Activated CD4-positive, alpha-beta T cell treated with anti-CD3 and anti-CD28 coated beads for 36 hours (primary cell): ENCODE measurements at places on chromosomes 12 and 14. TPM values are rescaled to one million over a fixed set of nuclear protein-coding genes. Genes with fewer than 3 reads are reported as not detected.
A peak's percentile ranks its signal among the peaks of the same experiment; 100 is the strongest.

The RPS6KL1 gene
- 5.6 TPM for total RNA-seq

DNA sequence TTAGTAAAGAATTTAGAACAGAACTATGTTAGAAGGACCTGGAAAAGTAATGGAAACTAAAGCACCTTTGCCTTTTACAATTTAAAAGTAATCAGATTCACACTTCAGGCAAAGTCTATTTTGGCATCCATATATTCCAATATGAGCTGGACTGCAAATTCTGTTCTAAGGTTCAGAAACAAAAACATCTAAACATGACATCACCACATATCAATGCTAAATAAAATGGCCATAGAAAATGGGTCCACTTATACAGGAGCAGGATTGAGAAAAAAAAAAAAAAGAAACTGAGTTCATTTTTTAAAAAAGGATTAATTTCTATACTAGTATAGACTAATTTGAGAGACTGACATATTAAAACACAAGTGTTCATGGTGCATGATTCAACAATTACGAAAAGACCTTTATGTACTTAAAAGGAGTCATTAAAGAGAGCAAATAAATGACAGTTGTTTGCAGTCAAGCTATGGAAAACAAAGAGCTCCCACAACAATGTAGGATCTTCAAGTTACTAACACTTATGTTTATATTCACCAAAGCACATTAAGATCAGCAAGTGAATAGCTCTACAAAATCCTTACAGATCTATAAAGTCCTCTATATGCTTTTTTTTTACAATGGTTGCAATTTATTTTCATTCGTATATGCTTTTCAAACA lies 45.7 kb downstream of the DICER1 start:
- no peak for DNase-seq

GRCh38 chr12:89709995-89710872 lies 1.6 kb upstream of the ATP2B1 start:
- peak; percentile 55 for DNase-seq

The MGP gene
- total RNA-seq, result not detected

GRCh38 chr14:23631702-23632460 lies 4.3 kb upstream of the DHRS2 start:
- peak; percentile 86 for DNase-seq

DNA sequence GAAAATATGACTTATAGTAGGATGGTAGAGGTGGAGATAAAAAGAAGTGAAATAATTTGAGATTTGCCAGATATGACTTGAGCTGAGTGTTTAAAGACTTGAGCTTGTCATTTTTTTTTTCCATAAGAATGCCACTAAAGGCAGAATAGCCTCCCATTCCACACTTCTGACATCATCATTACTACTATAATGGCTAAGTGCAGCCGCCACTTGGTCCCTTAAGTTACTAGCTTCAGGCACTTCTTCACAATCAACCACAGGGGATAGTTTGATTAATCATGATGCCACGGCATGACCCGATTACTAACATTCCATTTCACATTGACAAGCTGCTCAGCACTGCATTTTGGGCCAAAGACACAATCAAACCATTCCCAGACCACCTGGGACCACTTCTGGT lies 127.9 kb downstream of the EFCAB11 start:
- DNase-seq, result no peak

- no peak for DNase-seq
Observed at GRCh38 chr12:1839956-1840951, 19.9 kb downstream of the LRTM2 start.

DNA sequence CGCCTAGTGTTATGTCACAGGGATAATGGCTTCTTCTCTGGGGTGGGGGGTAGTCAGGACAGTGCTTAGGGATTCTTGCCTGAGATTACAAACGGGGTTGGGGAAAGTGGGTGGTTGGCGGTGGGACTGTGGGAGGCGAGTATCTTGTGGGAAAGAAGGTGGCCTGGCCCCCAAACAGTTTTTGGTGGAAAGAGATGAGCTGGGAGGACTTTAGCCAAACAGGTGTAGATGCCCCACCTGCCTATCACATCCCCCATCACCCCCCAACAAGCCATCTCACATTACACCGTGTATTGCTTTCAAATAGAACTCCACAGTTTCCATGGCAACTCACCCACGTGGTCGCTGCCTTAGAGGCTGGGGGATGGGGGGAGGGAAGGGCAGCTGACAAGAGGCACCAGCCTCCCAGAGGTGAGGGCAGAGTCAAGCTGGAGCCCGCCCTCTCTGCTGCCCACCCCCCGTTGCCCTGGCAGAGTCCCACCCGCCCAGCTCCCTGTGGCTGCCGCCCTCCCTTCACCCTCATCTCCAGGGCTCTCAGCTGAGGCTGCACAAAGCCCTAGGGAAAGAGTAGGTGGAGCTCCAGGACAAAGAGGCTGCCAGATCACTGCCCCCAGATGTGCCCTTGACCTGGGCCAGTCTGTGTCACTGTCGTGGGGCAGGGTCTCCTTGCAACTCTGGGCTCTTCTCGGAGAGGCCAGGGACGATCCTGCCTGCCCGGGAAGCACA lies 98.3 kb downstream of the LRRC74A start:
- DNase-seq, result peak; percentile 67

DNA sequence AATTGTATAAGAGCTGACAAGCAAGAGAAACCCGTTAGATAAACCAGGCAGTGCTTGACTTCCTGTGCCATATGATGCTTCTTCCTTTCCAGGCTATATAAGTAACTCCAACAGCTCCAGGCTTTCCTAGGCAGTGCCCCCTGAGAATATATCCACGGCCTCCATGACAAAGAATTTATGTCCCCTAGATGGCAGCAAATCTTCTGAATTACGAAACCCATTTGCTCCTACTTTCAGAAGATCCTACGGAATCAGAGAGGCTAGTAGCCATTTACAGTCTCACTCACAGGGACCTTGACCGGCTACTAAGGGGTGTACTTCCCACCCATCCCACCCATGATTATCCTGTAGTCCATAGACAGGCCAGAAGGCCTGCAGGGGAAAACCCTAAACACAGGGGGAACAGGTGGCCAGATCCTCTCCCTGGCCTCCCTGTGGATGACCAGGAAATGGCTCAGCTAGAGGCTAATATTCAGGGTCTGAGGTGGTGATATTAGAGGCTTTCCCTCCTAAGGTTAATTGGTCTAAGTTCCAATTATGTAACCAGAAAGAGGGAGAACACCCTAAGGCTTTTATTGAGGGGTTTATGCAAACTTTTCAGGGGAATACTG lies 77.2 kb upstream of the DCD start:
- DNase-seq, result no peak

- no peak for DNase-seq
Observed at GRCh38 chr14:96904201-96904600, 107.0 kb downstream of the VRK1 start.

GRCh38 chr12:25995906-25996305 lies 37.4 kb downstream of the RASSF8 start:
- DNase-seq, result no peak

DNA sequence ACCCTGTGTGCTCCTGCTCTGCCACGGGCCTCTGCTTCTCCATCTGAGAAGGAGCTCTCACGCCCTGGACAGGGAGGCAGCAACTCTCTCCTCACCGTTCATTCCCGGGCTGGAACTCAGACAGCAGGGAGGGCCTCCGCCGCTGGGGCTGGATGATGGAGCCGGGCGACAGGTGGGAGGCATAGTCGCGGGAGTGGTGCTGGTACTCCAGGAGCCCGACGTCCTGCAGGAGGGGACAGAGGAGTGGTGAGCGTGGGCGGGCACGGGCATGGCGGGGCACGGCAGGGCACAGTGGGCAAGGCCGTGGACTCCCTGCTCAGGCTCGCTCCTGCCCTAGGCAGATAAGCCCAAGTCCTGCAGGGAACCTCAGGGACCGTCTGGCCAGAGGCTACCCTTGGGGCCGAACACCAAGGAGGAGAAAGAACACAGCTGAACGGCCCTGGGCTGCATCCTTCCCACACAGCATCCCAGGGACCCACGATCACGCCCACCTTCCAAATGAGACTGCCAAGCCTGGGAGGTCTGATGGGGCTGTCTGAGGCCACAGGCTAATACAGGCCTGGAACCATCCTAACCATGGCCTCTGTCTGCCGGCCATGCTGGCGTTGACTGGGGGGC lies 81.0 kb downstream of the NCOR2 start:
- DNase-seq, result no peak

DNA sequence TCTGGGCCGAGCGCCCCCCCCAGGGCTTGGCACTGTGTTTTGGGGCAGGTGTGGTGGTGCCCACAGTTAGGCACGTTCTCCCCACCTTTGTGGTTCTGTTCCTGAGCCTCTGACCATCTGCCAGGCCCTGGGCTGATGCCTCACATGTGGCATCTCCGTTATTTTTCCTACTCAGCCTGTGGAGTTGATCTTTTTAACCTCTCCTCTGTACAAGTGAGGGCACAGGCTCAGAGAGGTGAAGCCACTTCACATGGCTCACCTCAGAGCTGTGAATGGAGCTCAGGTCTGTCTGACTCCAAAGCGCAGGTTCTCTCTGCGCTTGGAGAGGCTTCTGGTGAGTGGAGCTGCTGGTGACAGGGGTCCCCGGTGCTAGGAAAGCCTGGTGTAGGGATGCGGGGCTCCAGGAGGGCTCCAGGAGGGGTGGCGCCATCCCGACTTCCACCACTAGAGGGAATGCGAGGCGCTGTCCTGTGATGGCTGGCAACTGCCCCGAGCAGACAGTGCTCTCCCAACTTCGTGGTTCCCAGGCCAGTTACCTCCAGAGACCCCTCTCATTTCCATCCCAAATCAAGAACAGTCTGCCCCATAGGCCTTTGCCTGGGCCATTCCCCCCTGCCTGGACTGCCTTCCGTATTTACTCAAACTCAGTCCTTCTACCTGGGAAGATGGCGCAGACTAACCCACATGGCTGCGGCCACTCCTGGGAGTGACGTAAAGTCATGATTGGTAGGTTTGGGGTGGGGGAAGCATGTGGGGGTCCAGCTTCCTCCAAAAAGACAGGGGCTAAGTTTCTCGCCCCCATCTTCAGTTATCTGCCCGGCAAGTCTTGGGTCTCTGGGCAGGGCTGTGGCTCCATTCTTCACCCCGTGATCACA lies 9.9 kb downstream of the BCL7A start:
- DNase-seq, result peak; percentile 77

DNA sequence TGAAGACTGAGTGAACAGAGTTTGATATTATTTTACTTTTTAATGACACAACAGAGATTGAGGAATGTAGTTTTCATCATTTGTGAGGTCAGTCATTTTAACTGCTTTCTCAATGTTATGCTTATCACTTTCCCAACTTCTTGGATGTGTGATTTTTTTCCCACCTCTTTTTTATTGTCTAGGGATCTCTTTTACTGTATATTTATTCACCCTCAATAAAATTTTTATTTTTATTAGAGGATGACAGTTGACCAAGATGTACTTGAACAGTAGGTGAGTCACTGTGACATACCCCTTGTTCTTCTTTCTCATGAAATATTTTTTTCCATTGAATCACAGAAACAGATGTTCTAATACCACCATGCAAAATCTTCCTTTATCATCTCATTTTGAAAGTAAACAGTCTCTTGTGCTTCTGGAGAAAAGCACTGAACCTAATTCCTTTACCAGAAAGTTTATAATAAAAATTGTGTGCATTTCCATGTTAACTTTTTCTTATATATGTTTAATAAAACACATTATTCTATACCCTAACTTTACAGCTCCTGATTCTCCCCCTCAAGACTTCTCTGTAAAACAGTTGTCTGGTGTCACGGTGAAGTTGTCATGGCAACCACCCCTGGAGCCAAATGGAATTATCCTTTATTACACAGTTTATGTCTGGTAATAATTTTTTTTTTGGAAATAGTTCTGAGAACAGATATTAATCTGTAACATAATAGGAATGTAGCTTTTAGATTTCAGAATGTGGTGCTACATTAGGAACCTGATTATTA lies 65.9 kb downstream of the PTPRQ start:
- no peak for DNase-seq

- no peak for DNase-seq
Observed at GRCh38 chr14:39381366-39381765, 50.9 kb downstream of the FBXO33 start.

DNA sequence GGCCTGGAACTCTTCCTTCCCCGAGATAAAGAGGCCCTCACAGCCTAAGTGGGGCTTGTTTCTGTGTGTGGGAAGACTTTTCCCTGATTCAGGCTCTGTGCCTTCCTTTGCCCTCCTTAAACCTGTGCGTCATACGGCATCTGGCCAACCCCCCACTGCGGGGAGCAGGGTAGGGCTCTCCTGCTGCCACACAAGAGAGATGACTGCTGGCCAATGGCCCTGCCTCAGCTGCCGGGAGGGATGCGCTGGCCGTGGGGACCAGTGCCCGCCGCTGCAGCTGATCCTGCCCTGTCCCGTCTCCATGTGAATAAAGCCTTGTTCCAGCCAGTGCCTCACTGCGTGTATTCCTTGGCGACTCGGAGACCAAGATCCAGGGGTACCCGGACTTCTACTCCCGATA lies 42.5 kb upstream of the BEGAIN start:
- no peak for DNase-seq

DNA sequence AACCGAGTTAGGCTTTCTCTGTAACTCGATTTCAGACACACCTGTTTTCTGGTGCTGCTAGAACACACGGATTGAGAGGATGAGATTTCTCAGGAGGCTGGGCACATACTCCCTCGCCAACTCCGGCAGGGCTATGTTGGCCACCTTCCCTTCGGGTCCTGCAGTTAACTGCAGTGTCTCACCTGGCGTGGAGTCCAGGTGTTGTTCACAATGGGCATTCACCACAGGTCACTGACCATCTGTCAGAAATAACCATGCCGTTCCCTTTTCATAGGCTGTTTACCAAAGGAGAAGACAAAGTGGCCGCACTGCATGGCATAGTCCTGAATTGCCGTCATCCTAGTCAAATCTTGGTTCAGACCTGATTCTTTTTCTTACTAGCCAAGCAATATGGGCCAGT lies 5.5 kb upstream of the KCNH3 start:
- no peak for DNase-seq

- DNase-seq, result no peak
Observed at GRCh38 chr12:69348162-69348938, at the start of gene LYZ. Gene LYZ (plus strand): TSS chr12:69348381. CDS start chr12:69348409, 28 bp downstream.

The ARMH4 gene
- total RNA-seq, result not detected

The TEX52 gene
- 0.16 TPM for total RNA-seq
